HT1080 (cell line): ENCODE measurements at places on chromosomes 4 and X.

GRCh38 chr4:170087163-170087700, 2.5 kb downstream of the AADAT start:
- no peak for DNase-seq

DNA sequence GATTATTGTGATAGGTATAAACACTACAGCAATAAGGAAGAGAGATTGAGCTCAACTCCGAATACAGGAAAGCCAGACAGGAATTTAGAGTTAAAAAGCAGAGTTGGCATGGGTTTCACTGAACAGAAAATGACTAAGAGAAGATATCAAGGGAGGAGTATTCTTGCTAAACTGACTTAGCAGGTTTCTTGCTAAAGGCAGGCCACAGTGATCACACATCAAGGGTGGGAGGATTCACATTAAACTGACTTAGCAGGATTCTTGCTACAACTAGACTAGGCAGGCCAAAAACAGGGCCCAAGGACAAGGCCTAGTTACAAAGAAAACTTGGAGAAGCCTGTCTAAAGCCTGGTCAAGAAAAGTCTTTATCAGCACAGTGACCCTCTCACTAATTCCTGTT, 195.1 kb downstream of the MAGEB5 start:
- peak; percentile 0 for DNase-seq

DNA sequence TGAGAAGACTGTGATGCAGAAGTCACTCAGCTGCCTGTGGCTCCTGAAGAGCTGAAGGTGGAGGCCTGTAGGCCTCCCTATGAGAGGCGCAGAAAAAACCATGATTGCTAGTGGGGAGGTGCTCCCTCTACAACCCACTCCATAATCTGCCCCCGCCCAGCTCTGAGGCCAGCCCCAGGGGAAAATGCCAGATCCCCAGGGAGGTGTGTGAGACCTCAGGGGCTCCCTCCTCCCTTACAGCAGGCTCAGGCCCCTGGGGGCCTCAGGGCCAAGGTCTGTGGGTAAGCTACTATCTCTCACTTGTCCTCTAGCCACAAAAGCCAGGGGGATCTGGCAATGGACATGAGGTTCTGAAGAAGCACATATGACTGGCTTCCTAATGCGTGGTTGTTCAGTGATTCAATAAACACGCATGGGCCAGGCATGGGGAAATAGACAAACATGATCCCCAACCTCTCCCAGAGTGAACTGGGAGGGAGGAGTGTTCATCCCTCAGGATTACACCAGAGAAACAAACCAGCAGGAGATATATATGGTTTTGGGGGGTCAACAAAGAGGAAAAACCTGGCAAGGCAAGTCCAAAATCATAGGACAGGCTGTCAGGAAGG, 51.0 kb upstream of the MTM1 start:
- no peak for DNase-seq

- DNase-seq = no peak
These were observed 511.4 kb upstream of the DIPK2B start for GRCh38 chrX:45712067-45712466.

DNA sequence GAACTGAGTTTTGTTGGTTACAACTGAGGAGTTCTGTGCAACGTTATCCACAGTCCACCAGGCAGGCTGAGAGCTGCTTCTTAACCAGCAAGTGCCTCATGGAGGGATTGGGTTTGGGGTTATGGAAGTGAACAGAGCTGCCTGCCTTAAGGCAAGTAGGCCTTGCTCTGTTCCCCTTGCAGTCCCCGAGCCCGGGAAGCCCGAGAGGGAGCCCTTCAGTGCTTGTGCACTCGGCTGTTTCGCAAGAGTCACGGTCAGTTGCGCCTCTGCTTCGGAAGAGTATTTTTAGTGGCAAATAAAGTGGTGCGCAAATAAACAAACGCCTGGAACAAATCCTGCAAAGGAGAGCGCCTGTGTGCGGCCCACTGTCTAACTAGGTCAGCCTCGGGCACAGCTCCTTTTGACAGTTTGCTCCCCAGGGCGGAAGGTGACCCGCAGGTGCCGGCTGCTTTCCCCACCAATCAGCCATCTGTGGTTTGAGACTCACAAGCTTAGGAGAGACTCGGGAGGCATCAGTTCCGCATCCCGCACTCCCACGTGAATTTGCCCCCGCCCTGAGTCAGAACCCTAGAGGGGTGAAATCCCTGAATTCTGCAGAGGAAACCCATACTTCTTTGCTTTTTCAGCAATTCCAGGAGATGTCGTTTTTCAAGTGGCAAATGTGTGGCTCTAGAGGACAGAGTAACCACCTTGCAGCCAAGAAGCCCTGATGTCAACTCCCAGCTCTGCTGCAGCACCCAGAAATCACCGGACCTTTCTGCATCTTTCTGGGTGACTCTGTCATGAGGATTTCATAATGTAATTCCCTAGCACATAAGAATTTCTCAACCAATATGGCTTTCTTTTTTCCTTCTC, 56.8 kb downstream of the LGI2 start:
- DNase-seq = no peak

DNA sequence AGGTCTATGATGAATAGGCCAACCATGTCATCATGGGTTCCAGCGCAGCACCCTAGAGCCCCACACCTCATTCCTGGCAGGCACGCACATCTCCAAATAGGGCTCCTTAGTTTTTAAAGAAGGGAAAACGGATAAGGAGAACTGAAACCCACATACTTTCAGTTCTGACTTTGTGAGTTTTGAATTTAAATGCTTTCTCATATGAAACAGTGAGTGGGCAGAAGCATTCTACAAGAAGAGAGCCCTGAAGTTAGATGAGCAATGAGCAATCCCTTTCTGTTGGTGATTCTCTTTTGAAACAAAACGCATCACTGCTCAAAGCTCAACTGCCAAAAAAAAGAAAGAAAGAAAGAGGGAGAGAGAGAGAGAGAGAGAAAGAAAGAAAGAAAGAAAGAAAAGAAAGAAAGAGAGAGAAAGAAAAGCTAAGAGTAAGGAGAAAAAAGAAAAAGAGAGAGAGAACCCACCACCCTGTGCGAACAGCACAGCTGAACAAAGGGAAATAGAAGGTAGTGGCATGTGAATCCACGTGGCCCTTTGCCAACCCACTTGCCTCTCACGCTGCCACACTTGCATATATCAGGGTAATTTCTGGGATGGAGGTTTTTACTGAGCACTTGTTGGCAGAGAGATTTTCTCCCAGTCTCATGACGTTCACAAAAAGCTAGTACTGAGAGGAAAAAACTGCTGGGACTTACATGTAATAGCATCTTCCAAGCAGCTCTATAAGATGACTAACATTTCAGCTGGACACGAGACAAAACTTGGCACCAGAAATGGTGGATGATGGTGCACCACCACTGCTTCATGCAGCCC, 31.0 kb downstream of the TMSB4X start:
- no peak for DNase-seq

DNA sequence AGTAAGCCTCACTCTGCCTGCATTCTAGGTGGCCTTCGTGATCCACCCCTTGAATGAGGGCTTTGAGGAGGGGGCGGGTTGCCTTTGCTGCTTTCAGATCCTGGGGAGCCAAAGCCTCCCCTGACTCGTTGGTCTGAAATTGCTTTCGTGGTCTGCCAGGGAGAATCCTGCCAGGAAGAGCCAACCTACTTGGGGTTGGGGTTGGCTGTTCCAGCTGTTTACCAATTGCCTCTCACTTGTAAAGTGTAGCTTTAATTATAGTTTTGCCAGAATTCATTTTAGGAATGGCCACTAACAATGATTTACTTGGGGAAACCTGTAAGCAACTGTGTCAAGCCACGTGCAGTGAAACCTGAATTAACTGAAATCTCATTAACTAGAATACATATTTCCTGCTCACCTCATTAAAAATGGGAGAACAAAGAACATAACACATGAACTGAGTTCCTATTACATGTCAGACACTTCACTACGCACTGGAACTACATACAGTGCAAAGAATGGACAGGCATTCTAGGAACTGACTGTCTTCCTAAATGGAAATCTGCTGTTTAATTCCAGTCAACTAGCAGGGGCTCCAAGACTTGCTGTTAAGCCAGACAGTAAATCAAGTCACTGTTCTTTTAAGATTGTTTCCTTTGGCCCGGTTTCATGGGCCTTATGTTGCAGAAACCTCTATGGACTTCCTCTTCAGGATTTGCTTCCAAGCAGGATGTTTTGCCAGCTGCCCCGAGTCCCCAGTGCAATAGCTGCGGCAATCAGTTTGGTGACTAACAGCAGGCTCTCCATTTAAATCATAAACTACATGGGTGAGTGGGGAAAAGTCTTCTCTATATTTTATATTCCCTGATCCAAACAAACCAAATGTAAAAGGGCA, 16.4 kb upstream of the NKRF start:
- peak; percentile 44 for DNase-seq

DNA sequence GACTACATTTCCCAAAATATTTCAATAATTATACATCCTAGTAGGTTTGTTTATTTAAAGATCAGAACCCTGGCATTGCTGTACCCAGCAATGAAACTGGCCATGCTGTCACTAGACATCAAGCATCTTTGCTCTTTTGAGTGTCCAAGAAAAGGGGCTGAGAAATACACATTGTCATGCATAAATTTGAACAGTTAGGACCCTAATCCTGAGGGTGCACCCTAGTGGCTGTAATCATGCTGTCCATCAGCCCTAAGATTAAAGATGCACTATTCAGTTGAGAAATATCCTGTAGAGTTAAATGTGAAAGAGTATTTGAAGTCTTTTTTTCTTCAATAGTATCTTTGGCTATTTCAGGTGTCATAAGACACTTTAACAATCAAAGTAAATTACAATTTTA, 108.8 kb downstream of the NFKB1 start:
- DNase-seq = no peak

GRCh38 chr4:6517171-6517570, 44.8 kb upstream of the PPP2R2C start:
- DNase-seq = no peak

GRCh38 chr4:176052744-176053143, 12.9 kb upstream of the WDR17 start:
- DNase-seq = no peak

- DNase-seq = no peak
These were observed 1511.1 kb downstream of the TECRL start for GRCh38 chr4:62898115-62898514.

GRCh38 chr4:1042352-1043055, 31.1 kb downstream of the FGFRL1 start:
- no peak for DNase-seq

GRCh38 chr4:142307857-142308256, 538.2 kb downstream of the INPP4B start:
- no peak for DNase-seq

GRCh38 chr4:121156822-121157769, 7.0 kb downstream of the TNIP3 start:
- DNase-seq = no peak

DNA sequence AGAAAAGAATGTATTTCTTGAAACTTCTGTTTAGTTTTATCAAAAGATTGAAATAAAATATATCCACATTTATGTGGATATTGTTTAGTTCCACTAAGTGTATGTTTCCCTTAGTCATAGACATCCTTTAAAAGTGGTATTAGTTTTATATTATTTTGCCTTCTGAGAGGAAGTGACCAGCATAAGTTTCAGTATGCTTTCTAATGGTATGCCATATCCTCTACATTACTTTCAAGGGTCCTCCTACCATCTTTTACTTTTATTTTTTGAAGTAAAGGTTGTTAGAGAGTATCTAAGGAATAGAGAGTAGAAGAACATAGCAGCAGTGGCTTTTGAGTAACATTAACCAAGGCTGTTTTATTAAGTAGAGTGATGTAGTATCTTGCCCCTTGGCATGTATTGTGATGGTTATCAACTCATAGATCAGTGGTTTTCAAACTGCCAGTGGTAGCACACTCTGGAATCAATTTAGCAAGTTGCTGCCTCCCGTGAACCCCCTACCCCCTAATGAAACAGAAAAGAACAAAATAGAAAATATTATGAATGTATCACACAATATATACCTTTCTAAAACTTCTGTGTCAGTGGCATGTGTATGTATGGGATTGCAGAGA, 44.8 kb downstream of the RBPJ start:
- no peak for DNase-seq

- DNase-seq = no peak
These were observed 138.8 kb upstream of the TAPT1 start for GRCh38 chr4:16365036-16365569.

- DNase-seq = no peak
These were observed 27.1 kb downstream of the IGFBP7 start for GRCh38 chr4:57083090-57083489.

GRCh38 chr4:139301821-139302611, at the start of gene NDUFC1:
TSS of gene NDUFC1 (minus strand) at chr4:139302477. CDS start at chr4:139295798, 6,679 bp downstream.
- peak; percentile 58 for DNase-seq

- DNase-seq = no peak
These were observed 8.1 kb downstream of the SEPTIN6 start for GRCh38 chrX:119684916-119685224.

DNA sequence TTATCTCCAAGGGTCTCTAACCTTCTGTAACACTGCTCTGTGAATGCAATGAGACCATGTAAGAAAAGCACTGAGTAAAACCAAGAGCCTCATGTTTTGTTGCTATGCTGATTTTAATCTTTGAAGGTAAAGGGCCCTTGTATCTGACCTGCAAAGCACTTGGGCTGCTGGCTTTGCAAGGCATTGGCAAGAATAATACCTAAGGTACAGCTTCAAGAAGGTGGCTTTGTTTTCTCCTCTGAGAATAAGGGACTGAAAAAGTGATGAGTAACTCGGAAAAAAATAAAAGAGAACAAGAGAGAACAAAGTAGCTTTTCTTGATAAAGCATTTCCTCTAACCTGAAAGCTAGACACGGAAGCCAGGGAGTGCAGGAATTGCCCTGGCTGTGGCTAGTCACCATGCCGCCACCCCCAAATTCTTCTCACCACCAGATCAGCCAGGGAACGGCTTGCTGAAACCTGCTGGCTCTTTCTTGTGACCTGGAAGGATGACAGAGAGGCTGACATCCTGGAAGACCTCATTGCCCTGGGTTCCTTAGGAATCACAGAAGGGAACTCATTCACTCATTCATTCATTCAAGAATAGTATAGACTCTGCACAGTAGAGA, 41.8 kb upstream of the HS3ST1 start:
- peak; percentile 36 for DNase-seq

- DNase-seq = no peak
These were observed 71.5 kb downstream of the TMEM47 start for GRCh38 chrX:34585561-34585960.

DNA sequence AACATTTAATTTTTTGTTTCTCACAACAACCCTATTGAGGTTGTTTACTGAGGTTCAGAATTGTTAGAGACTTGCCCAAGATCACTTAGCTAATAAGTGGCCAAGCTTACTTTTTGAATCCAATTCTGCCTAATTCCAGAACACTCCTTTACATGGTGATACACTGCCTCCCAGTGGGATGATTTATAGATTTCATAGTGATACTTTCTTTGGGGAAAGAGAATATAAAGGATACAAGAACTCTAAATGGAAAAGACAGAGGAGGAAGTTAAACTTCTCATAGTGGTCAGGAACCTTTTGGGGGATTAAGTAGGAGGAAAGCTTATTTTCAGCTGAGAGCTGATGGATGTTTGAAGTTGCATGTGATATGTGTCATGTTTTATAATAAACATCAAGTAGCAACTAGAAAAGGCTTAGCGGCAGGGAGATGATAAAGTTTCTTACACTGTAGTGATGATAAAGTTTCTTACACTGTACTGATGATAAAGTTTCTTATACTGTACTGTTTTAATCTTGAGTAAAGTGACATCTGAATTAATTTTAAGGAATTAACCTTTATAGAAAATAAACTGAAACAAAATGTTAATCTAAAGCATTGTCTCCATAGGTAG, 15.3 kb downstream of the STAG2 start:
- DNase-seq = peak; percentile 33

GRCh38 chr4:145340071-145340675, 141.5 kb upstream of the SMAD1 start:
- DNase-seq = no peak

- no peak for DNase-seq
These were observed 1852.2 kb upstream of the IGFBP7 start for GRCh38 chr4:58962424-58962823.
